ENCODE measurements at places on chromosomes 16 and 17.

DNA sequence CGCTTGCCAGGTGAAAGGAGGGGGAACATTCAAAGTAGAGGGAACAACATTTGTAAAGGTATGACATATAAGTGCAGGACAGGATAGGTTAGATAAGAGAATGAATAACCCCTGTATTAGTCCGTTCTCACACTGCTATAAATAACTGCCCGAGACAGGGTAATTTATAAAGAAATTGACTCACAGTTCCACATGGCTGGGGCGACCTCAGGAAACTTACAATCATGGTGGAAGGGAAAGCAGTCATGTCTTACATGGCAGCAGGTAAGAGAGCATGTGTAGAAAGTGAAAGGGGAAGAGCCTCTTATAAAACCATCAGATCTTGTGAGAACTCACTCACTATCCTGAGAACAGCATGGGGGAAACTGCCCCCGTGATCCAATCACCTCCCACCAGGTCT lies 223.8 kb downstream of the SOX9 start:
- no peak for DNase-seq

- DNase-seq, result no peak
These were observed 20.8 kb downstream of the GOSR2 start for GRCh38 chr17:46943501-46944393.

DNA sequence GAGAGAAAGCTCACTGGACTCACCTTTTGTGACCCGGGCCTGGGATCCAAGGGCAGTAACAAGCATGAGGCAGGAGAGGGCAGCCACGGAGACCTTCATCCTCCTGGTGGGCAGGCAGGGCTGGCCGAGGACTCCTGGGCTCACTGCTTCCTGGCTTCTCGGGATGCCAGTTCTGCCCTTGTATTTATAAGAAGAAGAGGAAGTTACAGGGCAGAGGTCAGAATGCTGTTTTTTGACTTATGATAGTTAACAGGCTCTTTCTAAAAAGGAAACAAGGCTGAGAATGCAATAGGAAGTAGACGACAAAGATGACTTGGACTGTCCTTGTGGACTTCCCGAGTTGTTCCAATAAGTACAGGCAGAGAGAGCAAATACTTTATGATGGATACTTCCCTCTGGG lies at the start of gene CCL23:
CCL23 (minus strand) TSS at position 174 of the 400 bp plus-strand sequence; CDS start at position 99, 75 bp downstream.
- no peak for DNase-seq

DNA sequence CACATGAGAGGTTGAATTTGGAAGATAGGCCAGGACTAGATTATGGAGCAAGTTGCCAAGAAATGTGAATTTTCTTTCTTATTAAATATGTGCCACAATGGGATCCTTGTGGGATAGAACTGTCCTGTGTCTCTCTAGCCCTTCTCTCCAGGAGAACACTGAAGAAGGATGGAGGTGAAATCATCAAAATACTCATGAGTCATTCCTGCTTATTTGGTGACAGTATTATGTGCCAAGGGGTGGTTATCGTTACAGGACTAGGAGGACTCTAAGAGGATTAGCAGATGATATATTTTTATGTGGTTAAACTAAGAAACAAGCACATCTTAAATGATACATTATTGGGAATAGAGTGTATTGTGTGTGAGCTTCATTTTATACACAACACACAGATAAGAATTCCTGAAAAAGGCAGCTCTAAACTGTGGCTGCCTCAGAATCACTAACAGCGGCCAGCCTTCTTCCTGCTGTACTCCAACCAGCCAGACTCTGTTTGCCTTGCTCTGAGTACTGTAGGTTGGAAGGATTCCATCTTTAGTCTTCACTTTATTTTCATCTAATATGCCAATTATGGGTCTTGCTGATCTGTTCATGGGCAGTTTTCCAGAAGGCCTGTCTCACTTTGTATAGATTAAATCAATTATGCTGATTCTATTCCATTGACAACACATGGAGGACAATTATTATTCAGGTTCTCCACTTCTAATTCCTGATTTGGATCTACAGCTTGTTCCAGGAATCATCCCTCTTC lies 325.8 kb downstream of the ABCC12 start:
- DNase-seq, result no peak

GRCh38 chr16:28513484-28514181 lies 7.0 kb upstream of the IL27 start:
- no peak for DNase-seq

GRCh38 chr17:17723354-17724261 lies 42.4 kb downstream of the RAI1 start:
- DNase-seq, result no peak

GRCh38 chr17:78185981-78186691 lies 716 bp downstream of the TK1 start:
- DNase-seq, result no peak

Measured in left forelimb (tissue), 1 donor.